SIG-M5 (cell line): ENCODE measurements at places on chromosomes 4 and X.
A peak's percentile ranks its signal among the peaks of the same experiment; 100 is the strongest.

GRCh38 chr4:128858879-128859671 lies 49.6 kb downstream of the JADE1 start:
- DNase-seq = no peak

GRCh38 chrX:123083924-123084323 lies 100.2 kb upstream of the GRIA3 start:
- no peak for DNase-seq

GRCh38 chr4:141845901-141846300 lies 209.5 kb downstream of the IL15 start:
- no peak for DNase-seq

- DNase-seq = no peak
Observed at GRCh38 chr4:145315811-145316225, 135.4 kb upstream of the OTUD4 start.

- DNase-seq = no peak
Observed at GRCh38 chrX:52811065-52811625, at the start of gene XAGE5. XAGE5 (plus strand) TSS chrX:52811287; CDS start chrX:52812567, 1,280 bp downstream.

GRCh38 chrX:133939655-133940302 lies 45.6 kb downstream of the GPC3 start:
- DNase-seq = no peak

DNA sequence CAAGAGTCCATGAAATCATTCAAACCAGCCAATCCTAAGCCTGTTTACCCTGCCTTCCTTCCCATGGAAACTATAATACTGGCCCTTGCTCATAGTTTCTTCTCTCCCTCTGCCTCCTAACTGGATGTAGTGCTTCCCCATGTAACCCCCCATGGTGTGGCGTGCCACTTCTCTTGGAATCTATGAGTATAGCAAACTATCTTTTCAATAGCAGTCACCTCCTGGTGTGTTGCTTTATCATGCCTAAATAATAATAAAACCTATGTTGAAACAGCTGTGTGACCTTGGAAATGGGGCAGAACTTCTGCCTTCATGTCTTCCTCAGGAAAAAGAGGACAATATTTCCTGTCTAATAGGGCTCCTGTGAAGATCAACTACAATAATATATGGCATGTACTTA lies 234.8 kb upstream of the EDNRA start:
- DNase-seq = no peak

GRCh38 chr4:38562751-38563198 lies 101.2 kb upstream of the KLF3 start:
- no peak for DNase-seq

GRCh38 chrX:66638591-66639500 lies at the start of gene EDA2R:
EDA2R (minus strand) TSS chrX:66639078; CDS start chrX:66616020, 23,058 bp downstream.
- DNase-seq = peak; percentile 80

- DNase-seq = no peak
Observed at GRCh38 chr4:4651811-4652755, 110.2 kb upstream of the STX18 start.

GRCh38 chr4:155666344-155667221 lies at the start of gene GUCY1A1:
GUCY1A1 (plus strand) TSS chr4:155666848; CDS start chr4:155696868, 30,020 bp downstream.
- DNase-seq = no peak

DNA sequence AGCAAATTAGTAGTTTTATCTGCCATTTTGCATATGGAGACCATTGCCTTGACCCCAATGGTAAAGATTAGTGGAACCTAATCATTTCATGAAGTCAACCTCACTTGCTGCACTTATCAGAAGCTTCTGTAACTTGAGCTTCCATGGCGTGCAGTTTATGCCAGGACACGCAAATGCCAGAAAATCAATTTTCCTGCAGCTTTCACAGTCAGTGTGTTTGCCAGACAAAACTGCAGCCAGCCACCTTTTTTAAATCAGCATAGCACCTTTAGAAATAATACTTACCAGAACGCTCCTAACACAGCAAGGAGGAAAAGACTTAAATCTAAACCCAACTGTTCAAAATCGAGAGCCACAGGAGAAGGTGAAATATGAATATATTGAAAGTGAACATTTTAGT lies 265.3 kb downstream of the GRIA3 start:
- DNase-seq = no peak

DNA sequence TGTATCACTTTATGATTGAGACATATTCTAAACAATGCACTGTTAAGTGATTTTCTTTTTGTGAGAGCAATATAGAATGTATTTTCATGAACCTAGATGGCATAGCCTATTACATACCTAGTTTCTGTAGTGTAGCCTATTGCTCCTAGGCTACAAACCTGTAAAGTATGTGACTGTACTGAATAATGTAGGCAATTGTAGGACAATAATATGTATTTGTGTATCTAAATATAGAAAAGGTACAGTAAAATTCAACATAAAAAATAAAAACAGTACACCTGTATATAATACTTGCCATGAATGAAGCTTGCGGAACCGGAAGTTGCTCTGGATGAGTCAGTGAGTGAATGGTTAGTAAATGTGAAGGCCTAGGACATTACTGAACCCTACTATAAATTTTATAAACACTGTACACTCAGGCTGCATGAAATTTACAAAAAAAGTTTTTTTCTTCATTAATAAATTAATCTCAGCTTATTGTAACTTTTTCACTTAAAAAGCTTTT lies 106.7 kb downstream of the VSIG4 start:
- no peak for DNase-seq

DNA sequence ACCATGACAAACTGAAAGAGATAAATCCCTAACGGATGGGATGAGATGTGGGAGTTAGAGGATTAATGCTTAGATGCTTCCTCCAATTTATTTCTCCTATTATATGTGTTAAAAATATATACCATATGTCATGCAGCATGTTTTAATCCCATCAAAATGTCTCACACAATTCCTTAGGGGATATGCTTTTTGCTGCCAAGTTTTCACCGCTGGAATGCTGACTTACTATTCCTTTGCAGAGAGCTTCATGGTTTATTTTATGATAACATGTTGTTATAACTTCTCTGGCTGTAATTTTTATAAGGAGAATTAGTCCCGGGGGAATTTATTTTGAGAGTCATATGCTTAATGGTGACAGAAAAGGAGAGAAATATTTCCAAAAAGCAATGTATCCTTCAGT lies 670.3 kb downstream of the IL1RAPL1 start:
- DNase-seq = no peak

- no peak for DNase-seq
Observed at GRCh38 chr4:183797011-183797444, 108.1 kb upstream of the STOX2 start.

DNA sequence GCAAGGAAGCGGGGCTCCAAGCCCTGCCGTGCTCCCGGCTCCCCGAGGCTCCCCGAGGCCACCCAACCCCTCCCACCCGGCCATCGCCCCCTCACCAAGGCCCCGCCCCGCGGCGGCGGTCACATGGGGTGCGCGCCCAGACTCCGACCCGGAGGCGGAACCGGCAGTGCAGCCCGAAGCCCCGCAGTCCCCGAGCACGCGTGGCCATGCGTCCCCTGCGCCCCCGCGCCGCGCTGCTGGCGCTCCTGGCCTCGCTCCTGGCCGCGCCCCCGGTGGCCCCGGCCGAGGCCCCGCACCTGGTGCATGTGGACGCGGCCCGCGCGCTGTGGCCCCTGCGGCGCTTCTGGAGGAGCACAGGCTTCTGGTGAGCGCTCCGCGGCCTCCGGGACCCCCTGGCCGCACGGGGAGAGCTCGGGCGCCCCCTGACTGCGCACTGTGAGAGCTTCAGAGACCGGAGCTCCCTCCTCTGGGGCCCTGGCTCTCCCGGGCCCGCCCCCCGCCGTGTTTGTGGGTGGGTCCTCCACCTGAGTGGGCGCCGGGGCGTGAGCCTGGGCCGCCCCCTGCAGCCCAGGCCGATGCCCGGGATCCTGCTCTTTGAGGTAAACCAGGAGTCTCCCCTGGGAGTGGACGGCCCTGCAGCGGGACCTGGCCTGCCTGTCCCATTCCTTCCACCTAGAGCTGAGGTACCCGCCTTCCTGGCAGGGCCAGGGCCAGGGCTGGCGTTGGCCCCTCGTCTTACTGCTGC lies at the start of gene IDUA:
IDUA (plus strand) TSS at position 166 of the 745 bp plus-strand sequence; CDS start at position 207, 41 bp downstream.
- no peak for DNase-seq

GRCh38 chr4:141614878-141615586 lies 21.4 kb upstream of the IL15 start:
- DNase-seq = no peak

DNA sequence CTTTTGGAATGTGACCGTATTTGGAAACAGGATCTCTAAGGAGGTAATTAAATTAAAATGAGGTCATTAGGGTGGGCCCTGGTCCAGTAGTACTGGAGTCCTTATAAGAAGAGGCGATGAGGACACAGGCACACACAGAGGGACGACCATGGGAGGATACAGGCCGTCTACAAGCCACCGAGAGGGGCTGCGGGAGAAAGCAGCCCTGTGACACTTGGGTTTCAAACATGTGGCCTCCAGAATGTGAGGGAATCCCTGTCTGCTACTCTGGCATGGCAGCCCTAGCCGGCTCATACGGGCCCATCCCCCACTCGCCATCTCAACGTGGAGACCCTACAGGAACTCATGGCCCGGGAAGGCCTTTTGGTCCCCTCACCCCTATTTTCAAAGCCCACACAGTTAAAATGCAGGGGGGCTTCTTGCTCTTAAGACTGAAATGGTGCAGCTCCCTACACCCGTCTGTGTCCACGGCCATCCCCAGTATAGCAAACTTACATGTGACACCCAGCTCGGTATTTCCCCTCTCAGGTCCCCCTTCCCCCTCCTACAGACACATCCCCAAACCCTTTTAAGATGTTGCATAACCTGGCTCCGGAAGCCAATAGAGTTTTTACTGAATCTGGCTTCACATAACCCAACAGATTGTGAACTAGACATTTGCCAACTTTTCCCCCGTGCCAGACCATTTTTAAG lies 124.1 kb upstream of the TBL1X start:
- no peak for DNase-seq

DNA sequence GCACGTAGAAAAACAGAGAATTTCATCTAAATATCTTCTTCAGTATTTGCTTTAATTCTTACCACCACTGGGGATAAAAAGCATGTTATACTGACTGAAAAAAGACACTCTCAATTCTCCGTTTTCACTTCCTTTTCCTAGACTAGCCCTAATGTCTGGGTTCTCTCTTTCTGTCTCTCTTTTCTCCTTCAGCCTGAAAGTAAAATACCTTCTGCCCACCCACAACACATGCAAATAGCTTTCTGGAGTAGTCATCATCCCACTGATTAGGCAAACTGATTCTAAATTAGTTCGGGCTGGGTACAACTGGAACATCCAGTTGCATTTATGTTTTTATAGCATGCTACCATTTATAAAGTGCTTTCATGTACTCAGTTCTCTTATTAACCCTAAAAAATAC lies 142.4 kb upstream of the ANKRD50 start:
- peak; percentile 14 for DNase-seq

DNA sequence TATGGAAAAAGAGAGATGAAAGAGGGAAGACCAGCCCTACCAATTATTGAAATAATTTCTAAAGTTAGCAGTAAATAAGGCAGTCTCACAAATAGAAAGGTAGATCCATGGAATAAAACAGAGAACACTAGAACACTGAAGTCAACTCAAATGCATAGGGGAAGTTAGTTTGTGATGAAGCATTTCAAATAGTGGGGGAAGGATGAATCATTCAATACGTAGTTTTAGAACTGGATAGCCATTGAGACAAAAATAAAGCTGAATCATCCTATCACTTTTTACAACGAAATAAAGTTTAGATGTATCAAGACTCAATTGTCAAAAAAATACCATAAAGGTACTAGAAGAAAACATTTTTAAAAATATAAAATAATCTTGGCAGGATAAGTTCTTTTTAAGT lies 143.2 kb upstream of the DGKK start:
- DNase-seq = no peak

- no peak for DNase-seq
Observed at GRCh38 chrX:10513974-10514373, 106.4 kb downstream of the MID1 start.
